SIG-M5 (cell line): ENCODE measurements at places on chromosomes 5 and 9.

DNA sequence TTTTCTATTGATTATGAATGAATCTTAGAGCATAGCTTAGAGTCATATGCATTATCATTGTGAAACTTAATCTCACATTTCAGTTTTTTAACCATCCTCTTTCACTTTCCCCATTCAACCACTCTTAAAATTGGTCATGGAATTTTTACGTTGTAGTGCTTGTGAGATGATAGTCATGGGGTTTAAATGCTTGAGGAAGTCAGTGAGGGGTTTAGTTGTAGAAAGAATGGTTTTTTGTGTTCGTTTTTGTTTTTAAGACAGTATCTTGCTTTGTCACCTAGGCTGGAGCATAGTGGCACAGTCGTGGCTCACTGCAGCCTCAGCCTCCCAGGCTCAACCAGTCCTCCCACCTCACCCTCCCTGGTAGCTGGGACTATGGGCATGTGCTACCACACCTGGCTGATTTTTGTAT is 19.6 kb downstream of the UGCG start:
- no peak for DNase-seq

- DNase-seq, result no peak
Measured at GRCh38 chr9:88006511-88007290, 32.4 kb upstream of the CDK20 start.

GRCh38 chr5:77638763-77639671 is 504 bp upstream of the OTP start:
- DNase-seq, result no peak

DNA sequence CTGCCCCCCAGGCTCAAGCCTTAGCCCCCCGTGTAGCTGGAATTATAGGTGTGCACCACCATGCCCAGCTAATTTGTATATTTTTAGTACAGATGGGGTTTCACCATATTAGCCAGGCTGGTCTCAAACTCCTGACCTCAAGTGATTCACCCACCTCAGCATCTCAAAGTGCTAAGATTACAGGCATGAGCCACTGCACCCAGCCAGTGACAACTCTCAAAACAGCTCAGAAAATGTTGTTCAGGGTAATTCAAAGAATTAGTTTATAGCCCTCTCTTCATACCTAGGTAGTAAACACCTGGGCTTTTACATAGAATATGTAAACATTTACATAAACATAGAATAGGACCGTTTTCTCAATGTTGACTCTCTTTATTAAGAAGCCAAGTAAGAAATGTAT is 168.7 kb downstream of the ENC1 start:
- DNase-seq, result no peak

DNA sequence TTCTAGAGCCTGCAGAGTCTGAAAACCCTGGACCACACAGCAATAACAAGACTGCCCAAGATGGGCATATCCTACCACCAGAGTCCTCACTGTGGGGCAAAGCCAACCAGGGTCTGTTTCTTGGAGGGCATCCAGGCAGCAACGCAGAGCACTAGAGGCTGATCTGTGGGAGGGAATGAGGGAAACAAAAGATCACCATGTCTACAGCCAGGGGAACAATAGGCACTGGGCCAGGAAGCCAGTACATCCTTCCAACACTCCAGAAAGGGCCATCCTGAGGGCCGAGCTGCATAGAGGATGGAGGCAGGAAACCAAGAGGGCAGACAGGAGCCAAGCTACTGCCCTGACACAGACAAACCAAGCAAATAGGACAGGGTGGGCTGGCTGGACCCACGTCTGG is 416.1 kb upstream of the IRX4 start:
- no peak for DNase-seq

DNA sequence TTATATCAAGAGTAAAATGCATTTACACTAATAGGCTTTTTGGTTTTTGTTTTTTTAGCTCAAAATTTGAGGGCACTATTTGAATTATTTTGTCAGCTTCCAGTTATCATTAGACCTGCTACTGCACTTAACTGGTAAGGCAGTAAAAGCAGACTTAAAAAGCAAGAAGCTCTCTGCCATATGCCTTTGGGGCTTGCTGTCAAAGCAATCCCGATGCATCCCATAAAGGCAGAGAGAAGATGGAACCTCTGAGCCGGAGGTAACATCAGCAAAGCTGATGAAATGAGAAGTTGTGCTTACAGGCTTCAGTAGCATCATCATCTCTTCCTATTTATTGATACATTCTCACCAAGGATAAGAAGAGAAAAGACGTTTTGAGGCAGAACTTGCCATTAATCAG is 1414.3 kb upstream of the CDH6 start:
- DNase-seq, result no peak

DNA sequence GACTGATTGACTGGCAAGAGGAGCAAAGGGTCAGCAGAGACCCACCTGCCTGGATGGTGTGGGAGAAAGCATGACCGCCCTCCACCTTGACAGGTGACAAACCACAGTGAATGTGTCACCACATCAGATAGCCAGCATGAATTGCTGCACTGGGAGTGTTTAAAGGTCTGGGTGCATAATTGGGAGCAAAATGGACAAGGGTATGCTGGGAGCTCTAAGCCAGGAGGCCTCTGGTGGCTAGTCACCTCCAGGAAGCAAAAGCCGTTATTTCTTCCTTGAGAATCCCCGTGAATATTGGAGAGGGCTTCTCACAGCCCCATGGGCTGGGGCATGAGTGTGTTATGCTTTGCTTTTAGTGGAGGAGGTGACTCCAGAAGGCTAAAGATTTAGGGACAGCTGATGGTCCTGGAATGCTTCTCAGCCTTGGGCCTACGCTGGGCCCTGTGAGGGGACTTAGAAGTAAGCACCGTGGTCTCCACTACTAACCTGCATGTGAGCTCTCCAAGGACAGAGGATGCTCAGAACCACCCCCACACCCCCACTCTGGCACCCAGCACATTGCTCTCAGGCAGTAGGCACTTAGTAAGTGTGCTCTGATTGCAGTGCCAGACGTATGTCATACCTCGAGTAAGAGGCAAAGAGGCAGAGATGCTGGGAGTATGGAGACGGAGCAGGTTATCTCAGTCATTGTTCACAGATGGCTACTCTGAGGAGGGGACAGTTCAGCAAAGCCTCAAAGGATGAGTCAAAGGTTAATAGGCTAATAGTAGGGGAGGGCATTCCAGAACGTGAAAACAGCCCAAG is 9.1 kb upstream of the IRF1 start:
- DNase-seq, result no peak

- no peak for DNase-seq
Measured at GRCh38 chr9:16265688-16266087, 604.8 kb downstream of the BNC2 start.

DNA sequence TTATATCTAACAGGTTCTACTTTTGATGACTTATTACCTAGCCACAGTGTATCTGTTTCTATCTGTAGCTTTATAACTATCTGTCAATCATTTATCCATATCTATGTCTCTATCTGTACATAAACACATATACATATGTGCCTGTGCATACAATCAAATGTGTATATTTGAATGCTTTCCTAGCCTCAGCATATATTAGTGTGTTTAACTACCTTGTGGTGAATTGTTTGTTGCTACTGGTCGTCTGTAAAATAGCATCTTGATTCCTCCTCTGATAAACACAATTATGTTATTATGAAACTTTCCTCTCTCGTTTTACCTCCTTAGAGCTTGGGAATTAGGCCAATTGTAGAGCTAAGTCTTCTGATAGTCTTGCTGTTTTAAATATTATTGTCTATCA is 44.4 kb downstream of the PARP8 start:
- no peak for DNase-seq

GRCh38 chr9:80292231-80292630 is 720.5 kb downstream of the TLE4 start:
- no peak for DNase-seq

DNA sequence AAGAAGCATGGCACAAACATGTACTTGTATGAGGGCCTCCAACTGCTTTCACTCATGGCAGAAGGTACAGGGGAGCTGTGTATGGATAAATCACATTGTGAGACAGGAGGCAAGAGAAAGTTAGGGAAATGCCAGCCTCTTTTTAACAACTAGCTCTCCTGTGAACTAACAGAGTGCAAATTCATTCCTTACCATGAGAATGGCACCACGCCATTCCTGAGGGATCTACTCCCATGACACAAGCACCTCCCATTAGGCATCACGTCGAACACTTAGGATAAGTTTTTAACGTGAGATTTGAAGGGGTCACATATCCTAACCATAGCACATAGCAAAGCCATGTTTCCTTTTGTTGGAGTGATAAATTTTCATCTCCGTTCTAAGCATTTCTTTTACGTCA is 747.2 kb upstream of the CHD1 start:
- no peak for DNase-seq

GRCh38 chr5:96384353-96384752 is 48.7 kb downstream of the PCSK1 start:
- DNase-seq, result no peak

DNA sequence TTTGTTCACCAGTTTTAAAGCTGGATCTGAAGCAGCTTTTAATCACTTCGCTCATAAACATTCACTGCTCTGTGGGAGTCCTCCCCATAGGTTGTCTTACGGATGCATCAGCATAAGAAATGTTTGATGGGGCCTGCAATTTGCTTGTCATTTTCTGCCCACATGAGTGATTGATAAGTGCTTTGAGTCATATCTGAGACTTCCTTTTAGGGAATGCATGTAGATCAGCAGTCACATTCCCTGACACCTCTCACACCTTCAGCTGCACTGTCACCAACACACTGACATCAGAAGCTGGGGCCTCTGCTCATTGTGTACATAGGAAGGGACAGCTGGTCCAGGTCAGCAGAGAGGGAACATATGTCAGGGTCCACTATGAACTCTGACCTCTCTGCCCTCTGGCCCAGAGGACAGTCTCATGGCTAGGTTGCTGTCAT is 84.1 kb upstream of the SPATA31D4 start:
- no peak for DNase-seq

DNA sequence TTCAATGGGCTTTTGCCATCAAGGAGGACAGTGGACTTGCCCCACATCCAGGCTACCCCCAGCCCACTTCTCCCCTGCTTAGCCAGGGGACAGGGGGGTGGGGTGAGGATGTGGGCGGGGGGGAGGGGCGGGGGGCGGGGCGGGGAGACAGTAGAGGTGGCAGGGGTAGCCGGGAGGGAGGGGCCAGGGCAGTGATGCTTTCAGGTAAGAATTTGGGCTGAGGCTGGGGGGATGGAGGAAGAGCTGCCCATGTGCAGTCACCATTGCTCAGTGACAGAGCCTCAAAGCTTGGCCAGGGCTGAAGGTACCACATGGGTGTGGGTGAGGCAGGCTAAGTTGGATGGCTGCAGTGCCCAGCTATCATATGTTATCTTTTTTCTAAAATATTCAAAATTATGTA is 40.7 kb upstream of the HNRNPA0 start:
- no peak for DNase-seq

- DNase-seq, result no peak
Measured at GRCh38 chr9:90900130-90900529, 98.5 kb downstream of the SYK start.

GRCh38 chr5:78273436-78273835 is 21.1 kb downstream of the AP3B1 start:
- no peak for DNase-seq
